ENCODE measurements at places on chromosomes 1 and 21.

DNA sequence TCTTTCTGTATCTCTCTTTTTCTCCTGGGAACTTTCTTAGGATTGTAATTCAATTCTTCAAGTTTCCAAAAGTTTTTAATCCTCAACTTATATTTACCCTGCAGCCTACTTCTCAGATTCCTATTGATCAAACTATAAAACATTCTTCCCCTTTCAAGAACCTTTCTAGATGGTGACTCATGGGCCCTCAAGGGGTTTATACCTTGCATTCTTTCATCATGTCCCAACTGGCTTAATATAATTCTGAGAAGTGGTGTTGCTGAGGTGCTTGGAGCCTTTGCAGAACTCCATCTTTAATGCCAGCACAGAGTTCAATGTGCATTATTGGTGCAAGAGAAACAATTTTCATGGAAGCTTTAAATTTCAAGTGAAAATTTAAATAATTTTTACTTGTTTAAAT lies 273.4 kb downstream of the VAV3 start:
- no peak for DNase-seq

DNA sequence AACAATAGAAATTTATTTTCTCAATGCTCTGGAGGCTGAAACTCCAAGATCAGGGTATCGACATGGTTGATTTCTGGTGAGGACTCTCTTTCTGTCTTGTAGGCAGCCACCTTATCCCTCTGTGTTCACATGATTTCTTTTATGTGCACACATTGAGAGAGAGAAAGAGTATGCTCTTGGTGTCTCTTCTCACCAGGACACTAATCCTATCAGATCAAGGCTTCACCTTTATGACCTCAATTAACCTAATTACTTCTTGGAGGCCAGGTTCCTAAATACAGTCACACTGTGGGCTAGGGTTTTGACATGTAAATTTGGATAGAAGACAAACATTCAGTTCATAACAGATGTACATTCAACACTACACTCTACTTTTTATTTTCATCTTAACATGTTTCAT lies 1094.2 kb upstream of the ADGRL2 start:
- DNase-seq: no peak

- DNase-seq: no peak
Observed at GRCh38 chr1:178919581-178919980, 48.7 kb upstream of the ANGPTL1 start.

GRCh38 chr1:51488372-51489050 lies 30.6 kb downstream of the EPS15 start:
- DNase-seq: no peak

DNA sequence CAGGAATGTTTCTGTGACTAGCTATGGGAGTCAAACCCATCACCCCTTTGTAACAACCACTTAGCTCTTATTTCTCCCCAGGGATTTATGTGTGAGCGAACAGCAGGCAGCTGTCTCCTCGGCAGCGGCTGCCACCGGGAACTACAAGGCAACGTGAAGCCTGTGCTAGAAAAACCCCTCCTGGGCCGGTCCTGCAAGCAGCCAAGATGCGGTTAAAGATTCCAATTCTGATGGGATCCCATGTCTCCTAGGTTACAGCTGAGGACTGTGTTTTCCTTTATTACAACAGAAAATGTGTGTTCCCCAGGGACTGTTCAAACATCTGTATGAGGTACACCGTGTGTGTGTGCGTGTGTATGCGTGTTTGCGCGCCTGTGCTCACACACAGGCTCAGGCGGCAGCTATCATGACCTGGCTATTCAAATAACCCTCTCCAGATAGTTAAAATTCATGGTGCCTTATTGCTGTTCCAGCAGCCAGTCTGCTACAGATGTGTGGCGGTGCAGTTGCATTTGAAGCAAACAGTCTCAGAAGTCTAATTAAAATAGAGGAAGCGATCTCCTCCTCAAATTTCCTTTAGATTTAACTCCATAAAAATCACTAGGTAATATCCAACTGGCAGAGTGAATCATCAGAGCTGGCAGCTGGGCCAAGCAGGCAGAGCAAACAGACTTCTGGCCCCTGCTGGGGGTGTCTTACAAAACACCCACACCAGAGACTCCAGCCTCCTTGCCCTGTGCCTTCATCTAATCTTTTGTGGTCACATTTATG lies 68.0 kb downstream of the LMX1A start:
- no peak for DNase-seq

- DNase-seq: no peak
Observed at GRCh38 chr1:71427066-71427465, 346.2 kb upstream of the ZRANB2 start.

GRCh38 chr1:60923389-60924087 lies 158.8 kb upstream of the NFIA start:
- no peak for DNase-seq

DNA sequence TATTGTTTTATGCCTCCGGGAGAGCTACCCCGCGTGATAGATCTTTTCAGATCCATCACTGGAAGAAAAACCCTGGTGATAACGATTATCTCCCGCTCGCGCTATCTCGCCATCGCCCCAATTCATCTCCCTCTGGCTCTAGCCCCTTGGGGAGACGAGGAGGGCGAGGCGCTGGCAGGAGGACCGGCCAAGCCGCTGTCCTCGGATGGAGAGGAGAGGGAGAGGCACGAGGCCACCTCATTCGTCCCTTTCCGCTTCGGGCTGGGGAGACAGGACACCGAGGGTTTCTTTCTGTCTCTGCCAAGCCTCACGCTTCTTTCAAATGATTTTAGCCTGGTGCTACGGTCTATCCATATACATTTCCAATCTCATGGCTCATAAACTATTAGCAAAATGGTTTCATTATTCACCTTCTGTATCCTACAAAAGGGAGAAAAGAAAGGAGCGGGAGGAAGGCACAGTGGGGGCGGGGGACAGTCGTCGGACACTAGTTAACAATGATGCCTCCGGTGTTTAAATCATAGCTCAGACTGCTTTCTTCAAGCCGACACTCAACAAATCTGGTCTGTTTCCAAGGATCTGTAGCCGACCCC lies 415.0 kb upstream of the ESRRG start:
- DNase-seq: no peak

DNA sequence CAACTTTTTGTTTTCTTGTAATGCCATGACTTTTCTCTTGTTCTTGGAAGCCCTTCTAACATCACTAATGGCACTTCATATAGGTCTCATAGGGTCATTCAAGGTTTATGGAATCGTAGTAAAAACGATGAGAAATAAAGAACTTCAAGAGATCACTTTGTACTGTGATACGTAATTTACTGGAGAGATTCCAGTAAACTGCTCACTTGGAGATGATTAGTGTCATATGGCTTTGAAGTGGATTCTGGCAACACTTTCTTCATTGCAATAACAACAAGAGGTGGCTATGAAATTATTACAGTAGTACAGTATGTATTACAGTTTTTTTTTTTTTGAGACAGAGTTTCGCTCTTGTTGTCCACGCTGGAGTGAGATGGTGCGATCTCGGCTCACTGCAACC lies 103.4 kb downstream of the RUSC1 start:
- DNase-seq: no peak

GRCh38 chr1:244214009-244214967 lies 163.2 kb downstream of the ZBTB18 start:
- no peak for DNase-seq

DNA sequence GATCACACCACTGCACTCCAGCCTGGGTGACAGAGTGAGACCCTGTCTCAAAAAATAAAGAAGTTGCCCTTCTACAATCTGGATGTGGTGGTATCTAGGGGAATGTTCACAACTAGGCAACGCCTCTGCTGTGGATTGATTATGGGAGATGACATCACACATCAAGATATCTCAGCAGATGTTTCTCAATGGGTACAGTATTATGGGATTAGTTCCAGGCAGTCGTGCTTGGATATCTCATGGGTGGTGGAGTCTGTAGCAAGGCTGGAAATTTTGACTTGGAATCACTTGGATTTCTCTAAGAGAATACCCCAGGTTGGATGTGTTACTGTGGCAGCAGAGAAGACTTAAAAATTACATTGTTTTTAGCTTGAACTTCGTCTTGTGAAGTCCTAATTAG lies 7.7 kb downstream of the IFNAR2 start:
- no peak for DNase-seq

DNA sequence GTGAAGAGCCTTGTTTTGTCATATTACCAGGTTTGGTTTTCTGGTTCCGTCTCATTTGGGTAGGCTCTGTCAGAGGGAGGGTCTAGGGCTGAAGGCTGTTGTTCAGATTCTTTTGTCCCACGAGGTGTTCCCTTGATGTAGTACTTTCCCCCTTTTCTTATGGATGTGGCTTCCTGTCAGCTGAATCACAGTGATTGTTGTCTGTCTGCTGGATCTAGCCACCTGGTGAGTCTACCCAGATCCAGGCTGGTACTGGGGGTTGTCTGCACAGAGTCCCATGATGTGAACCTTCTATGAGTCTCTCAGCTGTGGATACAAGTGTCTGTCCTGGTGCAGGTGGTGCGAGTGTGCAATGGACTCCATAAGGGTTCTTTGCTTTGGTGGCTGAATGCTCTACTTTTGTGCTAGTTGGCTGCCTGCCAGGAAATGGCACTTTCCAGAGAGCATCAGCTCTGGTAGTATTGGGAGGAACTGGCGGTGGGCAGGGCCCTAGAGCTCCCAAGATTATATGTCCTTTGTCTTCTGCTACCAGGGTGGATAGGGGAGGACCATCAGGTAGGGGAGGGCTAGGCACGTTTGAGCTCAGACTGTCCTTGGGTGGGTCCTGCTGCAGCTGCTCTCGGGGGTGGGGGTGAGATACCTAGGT lies 246.0 kb downstream of the RYR2 start:
- DNase-seq: no peak

- no peak for DNase-seq
Observed at GRCh38 chr1:34763142-34763781, 3.7 kb downstream of the GJB4 start.

DNA sequence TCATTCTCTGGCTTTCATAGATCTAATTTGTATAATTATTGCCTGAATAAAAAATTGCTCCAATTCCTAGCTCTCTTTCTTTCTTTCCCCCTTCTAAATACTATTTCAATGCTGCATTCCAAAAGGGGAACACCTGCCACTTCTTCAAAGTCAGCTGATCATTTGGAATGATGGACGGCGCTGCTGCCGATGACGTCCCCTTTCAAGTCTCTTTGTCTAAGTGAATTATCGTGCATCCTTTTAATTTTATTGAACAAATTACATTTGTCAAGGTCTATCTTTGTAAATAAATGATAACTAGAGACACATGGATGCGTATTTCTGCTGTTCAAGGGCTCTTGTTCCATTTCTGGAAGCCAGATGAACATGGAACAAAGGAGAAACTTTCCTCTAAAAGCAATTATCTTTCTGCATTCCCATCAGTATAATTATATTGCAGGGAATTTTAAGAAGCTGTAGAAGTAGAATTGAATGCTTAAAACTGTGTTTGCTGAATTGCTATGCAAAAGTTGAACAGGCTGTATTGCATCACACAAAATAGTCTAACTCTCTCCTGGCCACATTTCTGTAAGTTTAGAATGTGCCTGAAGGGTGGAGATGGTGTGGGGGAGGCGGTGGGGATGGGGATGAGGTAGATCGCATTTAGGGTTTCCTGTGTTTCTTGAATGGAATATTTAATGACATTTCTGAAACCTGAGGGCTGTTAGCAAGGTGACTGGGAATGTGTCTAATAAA lies 191.9 kb upstream of the LMO4 start:
- DNase-seq: no peak

DNA sequence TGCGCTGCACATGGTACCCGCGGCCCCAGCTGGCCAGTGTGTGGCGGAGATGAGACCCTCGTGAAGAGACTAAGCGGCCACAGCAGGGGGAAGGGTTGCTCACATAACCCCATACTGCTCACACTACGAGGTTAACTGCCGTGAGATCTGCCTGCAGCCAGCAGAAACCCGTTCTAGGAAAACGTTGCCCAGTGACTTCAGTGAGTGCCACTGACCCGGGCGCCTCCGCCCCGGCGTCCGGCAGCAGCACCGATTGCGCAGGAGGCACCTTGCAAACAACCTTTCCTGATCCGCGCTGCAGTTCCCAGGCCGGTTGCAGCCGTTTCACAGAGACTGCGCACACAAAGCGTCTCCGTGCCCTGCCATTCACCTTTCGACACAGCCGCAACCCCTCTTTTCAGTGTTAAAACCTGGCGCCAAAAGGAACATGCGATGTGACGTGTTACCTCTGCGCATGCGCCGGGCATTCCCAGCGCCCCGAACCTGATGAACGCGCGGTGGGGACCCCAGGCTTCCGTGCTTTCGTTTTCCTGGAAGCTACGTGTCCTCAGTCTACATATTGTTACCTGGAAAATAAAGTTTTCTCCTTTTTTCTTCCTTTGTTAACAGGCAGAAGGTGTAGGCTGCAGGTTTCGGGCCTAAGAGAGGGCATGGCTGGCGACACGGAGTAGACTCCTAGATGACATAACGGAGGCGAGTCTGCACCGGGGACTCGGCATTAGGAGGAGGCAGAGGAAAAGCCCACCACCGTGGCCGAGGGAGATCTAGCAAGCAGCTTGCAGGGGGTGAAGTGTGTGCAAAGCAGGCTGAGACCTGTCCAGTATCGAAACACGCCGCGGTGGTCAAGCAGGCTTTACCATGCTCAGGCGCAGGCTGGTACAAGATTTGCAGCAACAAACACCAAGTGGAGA lies 8.9 kb downstream of the VPS26C start:
- DNase-seq: peak; percentile 68

DNA sequence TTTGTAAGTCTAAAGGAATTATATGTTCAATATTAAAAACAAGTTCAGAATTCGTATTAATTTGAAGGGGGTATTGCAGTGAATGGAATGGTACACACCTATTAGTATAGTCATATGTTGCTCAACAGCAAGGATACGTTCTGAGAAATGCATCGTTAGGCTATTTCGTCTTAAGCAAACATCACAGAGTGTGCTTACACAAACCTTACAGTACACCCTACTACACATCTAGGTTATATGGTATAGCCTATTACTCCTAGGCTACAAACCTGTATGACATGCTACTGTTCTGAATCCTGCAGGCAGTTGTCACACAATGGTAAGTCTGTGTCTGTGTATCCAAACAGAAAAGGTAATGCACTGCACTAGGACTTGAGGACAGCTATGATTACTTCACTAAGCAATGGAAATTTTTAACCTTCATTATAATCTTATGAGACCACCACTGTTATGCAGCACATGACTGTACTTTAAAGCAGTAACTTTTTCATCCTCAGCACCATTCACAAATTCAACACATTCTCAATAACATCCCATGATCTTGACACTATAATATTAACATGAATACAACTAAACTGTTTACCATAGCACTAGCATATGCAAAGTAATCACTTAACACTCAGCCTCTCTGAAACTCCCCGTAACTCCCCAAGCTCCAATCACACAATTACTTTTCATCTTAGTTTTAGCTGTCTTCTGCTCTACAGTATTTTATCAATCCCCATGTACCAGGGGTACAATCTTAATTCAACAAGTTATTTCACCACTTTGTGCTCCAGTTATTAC lies 14.4 kb upstream of the PSMG1 start:
- no peak for DNase-seq

- no peak for DNase-seq
Observed at GRCh38 chr21:17089091-17089491, 423.8 kb upstream of the CXADR start.

DNA sequence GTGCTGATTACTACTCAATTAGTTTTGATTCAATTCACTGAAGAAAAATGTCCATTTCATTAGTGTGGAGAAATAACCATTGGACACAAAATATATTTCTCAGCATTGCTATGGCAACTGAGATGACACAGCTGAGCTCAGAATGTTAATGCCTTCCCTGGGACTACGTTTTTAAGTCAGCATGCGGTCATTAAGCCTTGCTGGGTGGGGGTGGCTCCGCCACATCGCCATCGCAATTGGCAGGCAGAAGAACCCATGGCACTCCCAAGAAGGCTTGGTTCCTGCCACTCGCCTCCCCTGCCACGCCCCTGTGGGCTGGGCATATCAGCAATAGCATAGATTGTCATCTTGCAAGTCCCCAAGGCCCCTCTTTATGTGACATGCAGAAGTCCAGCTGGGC lies 256.7 kb upstream of the CAMK1G start:
- no peak for DNase-seq

- DNase-seq: no peak
Observed at GRCh38 chr1:161864577-161864976, 98.5 kb downstream of the ATF6 start.

Measured in activated T-cell treated with anti-CD3 and anti-CD28 coated beads for 1 hour (primary cell).